ENCODE measurements at places on chromosomes 3 and 15.

- DNase-seq = no peak
Measured at GRCh38 chr3:32414522-32415202, 23.0 kb downstream of the CMTM7 start.

GRCh38 chr3:43255662-43256061 lies 30.7 kb upstream of the SNRK start:
- no peak for DNase-seq

- DNase-seq = no peak
Measured at GRCh38 chr15:101318839-101319238, 23.8 kb upstream of the SNRPA1 start.

GRCh38 chr3:40464339-40465110 lies 7.4 kb downstream of the RPL14 start:
- DNase-seq = no peak

GRCh38 chr3:31947162-31947561 lies 33.9 kb downstream of the OSBPL10 start:
- DNase-seq = no peak

DNA sequence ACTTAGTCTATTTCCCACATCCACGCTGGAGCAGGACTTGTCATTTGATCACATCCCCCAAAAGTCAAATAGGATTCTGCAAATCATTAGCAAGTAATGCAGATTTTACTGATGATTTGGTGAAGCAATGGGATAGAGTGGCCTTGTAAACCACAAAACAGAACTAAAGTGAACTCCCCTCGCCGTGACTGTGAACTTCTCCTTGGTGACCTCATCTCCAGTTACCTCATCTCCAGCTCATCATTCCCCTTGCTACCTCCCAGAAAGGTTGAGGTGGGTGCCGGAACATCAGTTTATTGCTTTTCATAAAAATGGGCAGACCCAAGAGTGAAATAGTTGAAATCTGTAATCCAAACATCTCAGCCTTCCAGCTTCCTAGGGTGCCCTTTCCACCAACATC lies 36.7 kb upstream of the ADPGK start:
- DNase-seq = no peak

- no peak for DNase-seq
Measured at GRCh38 chr3:129793319-129793718, 100.2 kb downstream of the TMCC1 start.

- no peak for DNase-seq
Measured at GRCh38 chr3:69313251-69313650, 72.6 kb downstream of the FRMD4B start.

GRCh38 chr3:144763878-144764454 lies 792.3 kb downstream of the DIPK2A start:
- no peak for DNase-seq

GRCh38 chr3:15015456-15015855 lies 49.7 kb downstream of the MRPS25 start:
- DNase-seq = no peak

- no peak for DNase-seq
Measured at GRCh38 chr3:122577409-122578031, at the start of gene PARP15. Gene PARP15, plus strand, starts transcription at chr3:122577650. Its CDS starts 18 bp downstream, at chr3:122577668.

- DNase-seq = peak; percentile 75
Measured at GRCh38 chr3:148991219-148992026, at the start of gene GYG1. Gene GYG1, plus strand, starts transcription at chr3:148991540. Its CDS starts 101 bp downstream, at chr3:148991641.

- no peak for DNase-seq
Measured at GRCh38 chr15:63372018-63372705, 9.5 kb downstream of the CA12 start.

DNA sequence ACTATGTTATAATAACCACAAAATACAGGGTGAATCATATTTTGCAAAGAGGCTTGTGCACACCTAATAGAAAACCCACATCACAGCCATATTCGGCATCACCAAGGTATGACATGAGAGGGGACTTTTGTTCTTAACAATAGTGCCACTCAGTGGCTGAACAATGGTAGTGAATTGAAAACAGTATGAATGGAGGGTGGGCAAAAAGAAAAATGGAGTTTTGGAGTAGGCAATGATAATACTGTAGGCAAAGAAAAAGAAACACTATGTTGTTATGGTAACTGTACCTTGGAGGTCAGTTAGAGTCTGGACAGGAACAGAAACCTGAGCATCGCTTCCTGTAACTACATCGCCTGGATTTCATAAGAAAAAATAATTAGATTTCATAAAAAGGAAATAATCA lies 348.6 kb downstream of the PLCL2 start:
- peak; percentile 31 for DNase-seq

DNA sequence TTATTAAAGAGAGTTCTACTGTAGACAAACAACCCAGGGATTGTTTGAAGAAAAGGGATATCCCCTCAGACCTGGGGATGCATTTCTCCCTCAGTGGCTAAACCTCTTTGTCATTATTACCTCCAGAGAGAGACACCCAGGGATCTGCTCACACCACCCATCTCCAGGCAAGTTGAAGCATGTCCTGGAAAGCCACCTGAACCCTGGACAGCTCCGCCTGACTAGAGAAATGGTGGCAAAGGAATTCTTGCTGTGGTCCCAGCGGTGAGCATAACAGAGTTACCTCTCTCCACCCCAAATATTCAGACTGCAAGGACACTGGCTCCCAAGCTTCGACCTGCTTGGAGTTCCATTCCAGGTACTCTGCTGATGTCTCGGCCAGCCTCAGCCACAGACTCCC lies 320.2 kb downstream of the RORA start:
- no peak for DNase-seq

DNA sequence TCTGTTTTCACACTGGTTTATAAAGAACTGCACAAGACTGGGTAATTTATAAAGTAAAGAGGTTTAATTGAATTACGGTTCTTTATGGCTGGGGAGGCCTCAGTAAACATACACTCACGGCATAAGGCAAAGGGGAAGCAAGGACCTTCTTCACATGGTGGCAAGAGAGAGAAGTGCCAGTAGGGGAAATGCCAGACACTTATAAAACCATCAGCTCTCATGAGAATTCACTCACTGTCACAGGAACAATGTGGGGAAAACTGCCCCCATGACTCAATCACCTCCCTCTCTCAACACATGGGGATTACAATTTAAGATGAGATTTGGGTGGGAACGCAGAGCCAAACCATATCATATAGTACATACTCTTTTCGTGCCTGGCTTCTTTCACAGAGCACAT lies 42.4 kb downstream of the MAP2K1 start:
- DNase-seq = no peak

DNA sequence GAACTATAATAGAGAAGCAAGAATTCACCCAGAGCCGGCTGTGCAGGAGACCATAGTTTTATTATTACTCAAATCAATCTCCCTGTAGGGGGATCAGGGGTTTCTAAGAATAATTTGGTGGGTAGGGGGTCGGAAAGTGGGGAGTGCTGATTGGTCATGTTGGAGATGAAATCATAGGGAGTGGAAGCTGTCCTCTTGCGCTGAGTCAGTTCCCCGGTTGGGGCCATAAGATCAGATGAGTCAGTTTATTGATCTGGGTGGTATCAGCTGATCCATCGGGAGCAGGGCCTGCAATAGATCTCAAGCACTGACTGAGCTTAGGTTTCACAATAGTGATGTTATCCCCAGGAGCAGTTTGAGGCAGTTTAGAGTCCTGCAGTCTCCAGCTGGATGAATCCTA lies 97.0 kb upstream of the SNRPN start:
- DNase-seq = no peak

DNA sequence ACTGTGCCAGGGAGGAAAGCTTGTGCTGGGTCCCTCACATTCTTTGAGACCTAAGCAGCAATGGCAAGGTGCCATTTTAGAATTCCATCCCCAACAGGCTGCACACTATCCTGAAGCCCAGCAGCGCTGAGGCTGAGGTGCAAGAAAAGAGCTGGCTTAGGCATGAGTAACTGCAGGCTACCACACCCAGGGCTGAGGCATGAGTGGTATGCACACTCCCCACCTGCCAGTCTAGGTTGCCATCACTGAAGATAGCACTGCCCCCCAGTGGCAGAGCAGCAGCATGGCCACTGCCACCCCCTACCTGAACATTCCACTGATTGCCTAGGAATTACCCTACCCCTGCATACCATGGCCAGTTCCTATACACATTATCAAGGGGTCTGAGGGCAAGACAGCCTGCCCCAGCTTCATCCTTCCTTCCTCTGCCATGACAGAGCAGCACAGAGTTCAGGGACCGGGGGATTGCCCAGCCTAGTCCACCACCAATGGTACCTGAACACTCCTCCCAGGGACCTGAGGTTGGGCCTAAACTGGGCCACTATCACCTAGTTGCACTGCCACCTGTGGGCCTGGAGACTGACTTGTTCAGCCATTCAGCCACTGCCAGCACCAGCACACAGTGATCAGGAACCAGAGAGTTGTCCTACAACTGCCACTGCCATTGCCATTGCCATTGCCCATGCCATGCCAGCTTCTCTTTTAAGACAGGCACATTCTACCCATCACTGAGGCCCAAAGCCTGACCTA lies 129.8 kb downstream of the SATB1 start:
- DNase-seq = no peak

DNA sequence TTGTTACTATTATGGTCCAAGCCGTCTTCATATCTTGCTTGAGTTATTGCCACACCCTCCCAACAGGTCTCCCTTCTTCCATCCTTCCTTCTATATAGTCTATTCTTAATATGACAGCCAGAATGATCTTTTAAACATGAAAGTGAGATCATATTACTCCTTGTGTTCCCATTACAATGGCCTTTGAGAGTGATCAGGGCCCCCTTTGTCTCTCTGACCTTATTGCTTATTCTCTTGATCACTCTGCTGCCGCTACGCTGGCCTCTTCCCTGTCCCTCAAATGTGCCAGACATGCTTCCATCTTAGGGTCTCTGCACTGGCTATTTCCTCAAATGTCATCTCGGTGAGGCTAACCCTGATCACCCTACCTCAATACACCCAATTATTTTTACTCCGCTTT lies 38.1 kb downstream of the UBE2E2 start:
- DNase-seq = no peak

DNA sequence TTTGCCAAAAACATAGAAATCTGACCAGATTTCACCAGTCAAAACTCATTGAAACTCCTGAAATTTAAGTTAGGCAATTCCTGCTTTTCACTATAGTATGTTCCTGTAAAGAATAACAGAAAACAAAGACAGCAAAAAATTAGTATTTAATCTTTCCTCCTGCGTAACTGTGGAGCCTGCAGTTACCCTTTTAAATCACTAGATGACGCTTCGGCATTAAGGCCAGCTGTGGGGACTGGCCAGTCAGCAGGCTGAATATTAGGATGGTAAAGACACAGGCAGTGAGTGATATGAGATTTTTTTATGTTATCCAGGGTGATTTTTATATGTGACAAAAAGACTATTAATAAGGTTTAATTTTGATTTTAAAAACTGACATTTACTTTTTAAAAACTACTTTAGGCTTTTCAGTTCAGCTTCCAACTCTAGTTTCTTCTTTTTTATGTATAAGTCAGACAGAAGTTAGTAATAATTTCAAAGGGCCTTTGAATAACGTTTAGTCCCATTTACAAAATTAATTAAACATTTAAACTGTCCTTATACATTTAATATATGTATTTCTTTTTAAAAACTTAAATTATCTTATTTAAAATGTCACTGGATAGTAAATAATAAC lies 165.1 kb downstream of the PPM1L start:
- DNase-seq = no peak

GRCh38 chr3:4805662-4806061 lies 173.6 kb upstream of the BHLHE40 start:
- DNase-seq = no peak

- no peak for DNase-seq
Measured at GRCh38 chr15:45550436-45550835, 27.9 kb upstream of the SLC30A4 start.

GRCh38 chr3:134709561-134710312 lies 58.9 kb upstream of the KY start:
- DNase-seq = no peak

GRCh38 chr3:110123946-110124345 lies 786.6 kb upstream of the DPPA4 start:
- no peak for DNase-seq

- DNase-seq = no peak
Measured at GRCh38 chr3:184459355-184459754, 79.5 kb downstream of the CHRD start.

DNA sequence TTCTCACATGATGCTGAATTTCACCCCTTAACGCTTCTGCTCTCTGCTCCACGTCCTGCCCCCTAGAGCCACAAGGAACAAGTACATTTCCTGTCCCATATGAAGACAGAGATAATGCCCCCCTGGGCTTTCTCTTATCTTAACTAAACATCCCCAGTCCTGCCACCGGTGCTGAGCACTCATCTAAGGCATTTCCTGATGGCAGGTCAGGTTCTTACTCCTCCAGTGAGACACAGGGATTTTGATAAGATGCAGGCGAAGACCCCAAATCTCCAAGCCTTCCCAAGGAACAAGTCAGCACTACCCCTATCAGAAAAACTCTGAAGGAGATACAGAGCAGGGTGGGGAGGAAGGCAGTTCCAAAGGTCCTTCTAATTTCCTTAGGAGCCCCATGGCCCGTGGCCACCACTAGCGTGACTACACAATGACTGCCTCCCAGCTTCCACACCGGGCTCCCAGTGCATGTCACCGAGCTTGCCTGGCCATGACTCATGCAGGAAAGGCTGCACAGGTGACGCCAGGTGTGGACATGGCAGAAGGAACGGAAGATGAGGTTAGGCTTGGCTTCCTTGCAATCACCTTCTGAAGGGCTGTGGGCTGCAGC lies 152.9 kb downstream of the XXYLT1 start:
- DNase-seq = no peak

GRCh38 chr3:195286115-195286872 lies 15.3 kb upstream of the XXYLT1 start:
- DNase-seq = no peak

- DNase-seq = no peak
Measured at GRCh38 chr3:172919297-172919683, 168.8 kb downstream of the ECT2 start.

- DNase-seq = no peak
Measured at GRCh38 chr3:16509721-16510619, 3.5 kb downstream of the RFTN1 start.

- DNase-seq = no peak
Measured at GRCh38 chr3:4897765-4898453, 81.3 kb upstream of the BHLHE40 start.

DNA sequence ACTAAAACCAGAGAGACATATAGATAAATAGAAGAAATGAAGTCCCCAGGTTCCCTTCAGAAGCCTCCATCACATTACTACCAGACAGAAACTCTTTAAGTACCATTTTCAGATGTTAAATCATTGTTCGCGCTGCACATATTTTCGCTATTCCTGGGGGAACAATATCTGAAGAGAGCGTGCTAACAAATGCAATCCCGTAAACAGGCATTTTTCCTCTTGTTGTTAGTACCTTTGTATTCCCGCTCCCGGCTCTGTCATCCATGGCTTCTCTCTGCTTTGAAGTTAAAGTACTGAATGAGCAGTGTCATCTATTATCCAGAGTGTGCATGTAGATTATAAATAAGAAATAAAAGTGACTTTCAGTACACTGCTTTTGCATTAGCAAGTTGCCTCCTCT lies 412.3 kb downstream of the FOXP1 start:
- DNase-seq = no peak

All from NCI-H1105 (cell line).